Activated CD4-positive, alpha-beta T cell treated with anti-CD3 and anti-CD28 coated beads for 48 hours (primary cell): ENCODE measurements at places on chromosomes 6 and 20.

- DNase-seq: no peak
Measured at GRCh38 chr6:16783509-16783908, 22.2 kb upstream of the ATXN1 start.

GRCh38 chr20:1254254-1254653, 11.8 kb upstream of the SNPH start:
- DNase-seq: no peak

DNA sequence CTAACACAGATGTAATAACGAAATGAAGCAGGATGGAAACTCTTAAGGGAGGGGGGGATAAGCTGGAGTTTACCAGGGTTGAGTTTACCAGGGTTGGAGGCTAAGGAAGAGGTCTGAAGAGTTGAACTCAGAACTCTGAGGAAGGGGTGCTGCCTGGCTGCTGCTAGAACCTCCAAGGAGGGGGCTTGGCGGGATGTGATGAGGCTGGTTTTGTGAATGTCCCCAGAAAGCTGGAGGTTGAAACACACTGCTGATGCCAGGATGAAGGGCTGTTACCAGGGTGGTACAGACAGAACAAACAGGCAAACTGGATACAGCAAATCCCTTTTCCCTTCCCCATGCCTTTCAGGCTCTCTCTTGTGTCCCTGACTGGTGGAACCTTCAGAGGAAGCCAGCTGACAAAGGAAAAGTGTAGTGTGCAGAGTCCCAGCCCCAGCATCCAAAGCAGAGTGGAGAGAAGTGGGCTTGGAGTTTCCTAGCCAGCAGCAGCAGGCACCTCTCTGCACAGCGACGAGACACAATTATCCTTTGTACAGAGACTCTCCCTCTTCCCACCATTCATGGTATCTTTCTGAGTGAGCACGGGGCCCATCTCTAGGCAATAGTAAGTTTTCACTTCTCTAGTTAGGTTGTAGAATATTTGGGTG, 23.7 kb downstream of the UBE2V1 start:
- no peak for DNase-seq

- DNase-seq: no peak
Measured at GRCh38 chr6:133743621-133744020, 145.3 kb upstream of the TCF21 start.

- no peak for DNase-seq
Measured at GRCh38 chr6:91097364-91097763, 510.5 kb upstream of the MAP3K7 start.

- DNase-seq: no peak
Measured at GRCh38 chr6:43011207-43011606, 2.5 kb downstream of the MEA1 start.

GRCh38 chr6:143038833-143039232, 21.9 kb upstream of the AIG1 start:
- DNase-seq: no peak

DNA sequence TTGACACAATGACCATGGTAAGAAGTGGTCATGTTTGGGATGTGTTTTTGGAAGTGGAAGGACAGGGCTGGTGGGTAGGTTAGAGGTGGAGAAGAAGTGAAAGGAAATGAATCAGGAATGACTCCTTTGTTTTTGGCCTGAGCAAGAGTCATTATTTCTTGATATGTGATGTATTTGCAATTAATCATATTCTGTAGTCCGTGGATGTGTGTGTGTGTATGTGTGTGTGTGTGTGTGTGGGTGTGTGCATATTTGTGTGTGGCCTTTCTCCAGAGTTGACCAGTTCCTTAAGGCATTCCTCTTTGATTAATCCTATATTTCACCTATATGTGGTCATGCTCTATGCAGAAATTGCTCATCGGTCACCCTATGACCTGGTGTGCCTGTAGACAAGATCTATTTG, 130.7 kb downstream of the UTRN start:
- no peak for DNase-seq

- no peak for DNase-seq
Measured at GRCh38 chr6:148709577-148709976, 37.3 kb upstream of the UST start.

DNA sequence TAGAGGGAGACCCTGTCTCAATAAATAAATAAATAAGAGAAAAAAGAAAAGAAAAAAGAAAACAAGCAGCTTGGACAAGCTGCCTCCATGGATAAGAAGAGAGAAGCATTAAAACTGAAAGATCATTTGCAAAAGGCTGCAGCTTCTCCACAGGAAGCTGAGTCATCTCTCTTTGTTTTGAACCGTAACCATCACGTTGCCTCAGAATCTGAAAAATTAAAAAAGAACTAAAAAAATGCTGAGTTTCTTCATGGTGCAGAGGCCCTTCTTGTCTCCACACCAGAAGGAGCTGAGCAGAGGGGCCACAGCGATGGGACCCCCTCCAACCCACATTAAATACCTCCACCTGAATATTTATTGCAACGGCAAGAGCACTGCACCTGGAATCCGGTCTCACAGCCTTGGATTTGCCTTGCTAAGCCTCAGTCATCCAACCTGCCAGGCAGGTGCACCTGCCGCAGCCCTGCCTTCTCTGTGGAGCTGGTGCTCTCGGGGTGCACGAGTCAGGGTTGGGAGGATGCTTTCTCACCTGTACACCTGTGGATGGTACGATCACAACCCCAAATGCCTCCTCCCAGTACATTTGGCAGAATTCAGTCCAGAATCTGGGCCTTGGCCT, 28.1 kb downstream of the TOX2 start:
- no peak for DNase-seq

GRCh38 chr6:139521338-139521737, 146.9 kb upstream of the CITED2 start:
- no peak for DNase-seq

DNA sequence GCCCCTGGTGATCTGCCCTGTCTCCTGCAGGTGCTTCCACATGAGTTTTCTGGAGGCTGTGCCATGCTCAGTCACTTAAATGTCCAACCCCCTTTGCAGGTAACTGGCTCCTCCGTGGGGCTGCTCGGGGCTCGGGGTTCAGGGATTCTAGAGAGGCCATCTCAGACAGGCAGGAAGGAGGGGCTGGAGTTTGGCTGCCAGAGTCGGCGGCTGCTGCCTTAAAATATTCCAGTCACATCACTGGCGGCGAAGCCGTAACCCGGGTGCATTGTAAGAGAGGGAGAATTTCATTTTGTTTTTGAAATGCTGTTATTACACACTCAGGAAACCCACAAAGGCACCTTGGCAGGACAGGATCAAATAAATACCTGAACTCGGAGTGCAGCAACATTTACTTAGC, 212.9 kb upstream of the PMEPA1 start:
- no peak for DNase-seq

- DNase-seq: no peak
Measured at GRCh38 chr20:21936261-21936660, 230.8 kb downstream of the PAX1 start.

- no peak for DNase-seq
Measured at GRCh38 chr6:34284563-34285447, 36.0 kb upstream of the SMIM29 start.

- DNase-seq: no peak
Measured at GRCh38 chr20:38345643-38346042, 639 bp upstream of the LBP start.

DNA sequence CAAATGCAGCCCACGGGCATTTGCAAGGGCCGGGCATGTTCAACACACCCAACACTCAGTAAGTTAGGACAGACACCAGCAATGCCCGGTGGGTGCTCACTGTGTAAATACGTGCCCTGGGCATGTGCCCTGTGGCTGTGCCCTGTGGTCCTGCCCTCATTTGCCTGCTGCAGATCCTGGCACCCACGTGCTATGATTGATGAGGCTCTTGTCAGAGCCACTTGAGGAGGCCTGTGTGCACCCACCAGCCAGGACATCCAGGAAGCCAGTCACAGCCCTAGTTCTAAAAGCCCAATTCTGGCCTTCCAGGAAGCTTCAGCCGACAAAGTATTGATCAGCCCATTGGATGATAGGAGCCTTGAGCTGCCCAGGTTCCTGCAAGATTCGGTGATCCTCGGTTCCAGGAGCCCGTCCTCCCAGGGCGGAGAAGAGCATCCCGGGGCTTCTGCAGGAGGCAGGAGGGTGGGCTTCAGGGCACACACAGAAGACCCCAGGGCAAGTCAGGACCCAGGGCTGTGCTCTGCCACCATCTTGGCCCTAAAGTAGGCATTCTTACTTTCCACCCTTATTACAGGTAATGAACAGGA, 223.9 kb downstream of the PREX1 start:
- no peak for DNase-seq

GRCh38 chr6:159194421-159194820, 25.2 kb downstream of the FNDC1 start:
- no peak for DNase-seq

DNA sequence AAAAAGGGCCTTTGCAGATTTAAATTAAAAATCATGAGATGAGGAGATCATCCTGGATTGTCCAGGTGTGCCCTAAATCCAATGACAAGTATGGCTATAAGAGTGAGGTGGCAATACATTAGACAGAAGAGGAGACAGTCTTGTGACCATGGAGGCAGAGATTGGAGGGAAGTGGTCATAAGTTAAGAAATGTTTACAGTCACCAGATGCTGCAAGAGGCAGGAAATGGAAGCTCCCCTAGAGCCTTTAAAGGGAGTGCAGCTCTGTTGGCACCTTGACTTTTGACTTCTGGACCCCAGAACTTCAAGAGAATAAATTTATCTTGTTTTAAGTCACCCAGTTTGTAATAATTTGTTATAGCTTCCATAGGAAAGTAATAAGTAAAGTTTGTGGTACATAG, 61.1 kb downstream of the HMGN3 start:
- DNase-seq: no peak

- DNase-seq: no peak
Measured at GRCh38 chr20:1938464-1939269, 43.5 kb downstream of the SIRPA start.

DNA sequence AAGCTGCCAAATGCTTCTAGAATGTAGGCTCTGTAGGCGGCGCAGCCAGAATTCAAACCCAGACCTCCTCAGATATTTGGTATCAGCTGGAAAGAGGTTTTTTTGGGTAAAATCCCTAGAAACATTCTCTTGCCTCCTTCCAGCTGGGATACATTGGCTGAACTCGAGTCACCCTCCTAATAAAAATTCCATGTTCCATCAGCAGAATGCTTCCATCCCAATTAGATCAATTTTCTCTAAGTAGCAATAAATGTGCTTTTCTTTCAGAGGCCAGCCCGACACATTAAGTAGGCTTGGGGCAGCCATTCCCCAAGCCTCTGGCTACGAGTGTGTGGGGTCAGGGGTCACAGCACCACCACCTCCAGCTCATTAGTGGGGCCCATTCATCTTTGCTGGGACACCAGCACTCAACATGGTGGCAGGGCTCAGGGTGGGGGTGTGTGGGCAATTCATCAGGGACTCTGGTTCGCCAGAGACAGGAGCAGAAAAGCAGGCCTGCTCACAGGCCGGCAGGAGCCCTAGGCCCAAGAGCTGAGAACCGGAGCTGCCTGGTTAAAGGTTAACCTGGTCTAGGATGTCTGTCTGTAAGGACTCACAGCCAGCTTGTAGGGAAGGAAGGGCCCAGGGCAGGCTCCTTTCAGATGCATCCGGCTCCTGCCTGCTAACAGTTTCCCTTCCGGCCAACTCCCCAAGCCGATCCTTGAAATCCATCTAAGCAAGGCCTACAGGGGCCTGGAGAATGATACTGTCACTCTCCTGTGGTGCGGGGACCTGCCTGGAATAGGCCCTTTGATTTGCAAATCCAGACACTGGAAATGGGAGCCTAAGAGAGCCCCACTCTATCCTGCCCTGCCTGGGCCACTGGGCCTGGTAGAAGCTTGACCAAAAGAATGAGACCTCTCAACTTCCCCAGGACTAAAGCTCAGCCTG, 159.1 kb upstream of the TOP1 start:
- DNase-seq: no peak

DNA sequence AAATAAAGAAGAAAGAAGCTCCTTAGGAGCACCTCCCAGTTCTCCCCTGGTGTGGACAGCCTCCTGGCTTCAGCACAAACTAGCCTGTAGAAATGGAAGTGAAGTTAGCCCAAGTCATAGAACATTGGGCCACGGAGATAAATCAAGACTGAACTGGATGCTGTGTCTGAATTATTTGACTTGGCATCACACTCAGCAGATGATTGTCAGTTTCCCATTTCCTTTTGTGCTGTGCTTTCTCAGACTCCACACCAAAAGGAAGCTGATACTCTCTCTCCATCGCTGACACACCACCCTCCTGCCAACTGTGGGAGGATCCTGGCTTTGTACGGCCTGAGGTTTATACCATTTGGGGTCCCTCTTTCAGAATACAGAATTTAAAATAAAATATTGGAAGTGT, 209.8 kb downstream of the TFAP2A start:
- DNase-seq: no peak

DNA sequence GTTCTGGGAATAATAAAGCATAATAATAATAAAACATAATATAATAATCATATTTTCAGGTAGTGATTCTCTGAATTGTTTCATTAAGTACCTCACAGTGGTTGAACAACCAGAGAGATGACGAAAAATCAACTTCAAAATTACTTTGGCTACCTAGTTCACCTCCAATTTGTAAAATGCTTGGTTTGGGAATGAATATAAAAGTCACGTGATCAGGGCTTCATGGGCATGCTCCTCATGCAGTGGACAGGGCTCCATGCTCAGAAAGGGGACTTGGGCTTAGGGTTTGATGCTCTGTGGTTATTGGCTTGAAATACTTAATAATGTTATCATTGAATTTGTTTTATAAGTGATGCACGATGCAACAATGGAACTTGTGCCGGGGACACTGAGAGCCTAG, 58.2 kb downstream of the HAO1 start:
- no peak for DNase-seq

DNA sequence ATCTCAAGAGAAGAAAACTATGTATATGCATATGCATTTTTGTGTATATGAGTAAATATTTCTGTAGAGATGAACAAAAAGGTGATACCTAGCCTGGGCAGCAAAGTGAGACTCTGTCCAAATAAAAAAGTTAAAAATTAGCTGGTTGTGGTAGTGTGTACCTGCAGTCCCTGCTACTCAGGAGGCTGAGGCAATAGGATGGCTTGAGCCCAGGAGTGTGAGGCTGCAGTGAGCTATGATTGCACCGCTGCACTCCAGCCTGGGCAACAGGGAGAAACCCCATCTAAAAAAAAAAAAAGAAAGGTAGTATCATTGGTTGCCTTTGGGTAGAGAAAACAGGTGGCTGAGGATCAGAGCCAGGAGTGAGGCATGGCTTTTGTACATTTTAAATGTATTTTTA, 50.9 kb downstream of the KLHL31 start:
- no peak for DNase-seq

DNA sequence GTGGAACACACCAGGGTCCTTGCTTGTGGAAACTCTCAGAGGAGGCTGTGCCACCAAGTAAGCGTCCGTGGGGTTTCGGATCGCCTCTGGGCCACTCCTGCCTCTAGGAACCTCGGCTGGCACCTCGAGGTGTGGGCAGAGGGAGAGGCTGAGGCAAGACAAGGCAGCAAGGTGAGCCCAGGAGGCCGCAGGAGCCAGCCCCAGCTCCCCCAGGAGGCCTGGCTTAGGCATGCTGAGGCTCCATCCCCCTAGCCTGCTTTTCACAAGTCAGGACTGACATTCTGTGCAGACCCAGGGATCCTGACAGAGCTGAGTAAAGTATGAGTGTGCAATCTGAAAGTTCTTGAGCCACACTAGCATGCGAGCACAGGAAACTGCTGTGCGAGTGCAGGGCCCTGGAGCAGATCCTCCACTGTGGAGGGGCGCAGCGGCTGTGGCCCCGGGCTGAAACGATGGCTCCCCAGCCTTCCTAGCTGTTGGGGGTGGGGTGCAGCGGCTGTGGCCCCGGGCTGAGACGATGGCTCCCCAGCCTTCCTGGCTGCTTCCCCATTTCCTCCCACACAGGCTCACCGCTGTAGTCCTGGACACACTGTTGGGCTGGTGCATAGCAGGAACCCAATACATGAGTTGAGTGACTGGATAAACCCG, 75.2 kb upstream of the CD93 start:
- no peak for DNase-seq
